Activated T-helper 1 cell treated with anti-CD3 and anti-CD28 coated beads, Interleukin-12 subunit alpha, Interleukin-12 subunit beta, Interleukin-2, Interleukin-4 antibody, amounts not matched to agents 30 ng/mL and 10 ng/mL and 1 ng/mL, durations not matched to agents 14 hours and 24 hours and 36 hours (primary cell): ENCODE measurements at places on chromosomes 13 and 19.

GRCh38 chr13:84867246-84867645 lies 932.0 kb downstream of the SLITRK6 start:
- no peak for DNase-seq

DNA sequence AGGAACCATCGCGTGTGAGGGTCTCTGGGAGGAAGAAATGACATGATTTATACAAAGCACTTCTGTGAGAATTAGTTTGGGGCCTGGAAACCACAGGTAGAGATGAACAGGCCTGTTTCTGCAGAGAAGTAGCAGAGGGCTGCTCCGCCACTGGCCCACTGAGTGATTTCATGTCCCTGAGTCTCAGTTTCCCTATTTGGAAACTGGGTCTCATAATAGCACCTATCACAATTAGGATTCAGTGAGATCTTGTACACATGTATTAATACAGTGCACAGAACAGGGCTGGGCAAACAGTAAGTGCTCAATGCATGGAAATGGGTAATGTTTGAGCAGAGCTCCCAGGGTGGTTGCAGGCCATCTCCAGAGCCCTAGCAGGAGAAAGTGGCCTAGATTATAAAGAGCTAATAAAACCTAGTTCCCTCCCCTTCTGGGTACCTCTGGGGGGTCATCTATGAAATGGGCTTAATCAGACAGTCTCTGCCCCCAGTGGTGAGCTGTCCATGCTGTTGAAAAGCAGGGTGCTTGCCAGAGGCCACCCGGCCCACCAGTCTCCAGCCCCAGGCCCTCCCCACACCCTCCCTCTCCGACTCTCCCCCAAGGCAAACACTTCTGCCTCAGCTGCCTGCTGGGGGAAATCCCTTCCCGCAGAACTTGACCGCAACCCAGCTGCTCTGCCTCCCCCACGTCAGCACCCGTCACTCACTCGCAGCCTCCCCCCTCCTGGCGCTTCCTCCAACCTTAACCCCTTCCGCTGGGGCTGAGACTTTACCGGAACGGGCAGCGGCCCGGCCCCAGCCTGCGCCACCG lies 4.5 kb downstream of the BCL3 start:
- DNase-seq: peak; percentile 95

- no peak for DNase-seq
Measured at GRCh38 chr19:39953915-39954314, 17.1 kb upstream of the PSMC4 start.

- DNase-seq: no peak
Measured at GRCh38 chr19:23787106-23787505, 28.4 kb upstream of the ZNF681 start.
